ENCODE measurements at places on chromosomes 6 and 20. TPM values are rescaled to one million over a fixed set of nuclear protein-coding genes. Genes with fewer than 3 reads are reported as not detected.

TFAP2D gene
- 0.46 TPM for total RNA-seq

EGFL8 gene
- total RNA-seq, result 1.5 TPM

CDK5RAP1 gene
- 16.4 TPM for total RNA-seq

GPLD1 gene
- 0.46 TPM for total RNA-seq

OR12D1 gene
- total RNA-seq, result not detected

ID4 gene
- total RNA-seq, result 19.0 TPM

LCA5 gene
- 6.1 TPM for total RNA-seq

TFAP2C gene
- not detected for total RNA-seq

TNFRSF6B gene
- total RNA-seq, result 0.98 TPM

CRISP3 gene
- total RNA-seq, result not detected

ILRUN gene
- 53.9 TPM for total RNA-seq

PIM1 gene
- 19.3 TPM for total RNA-seq

FILIP1 gene
- total RNA-seq, result 0.33 TPM

ZBTB12 gene
- total RNA-seq, result 7.6 TPM

SIRPB1 gene
- total RNA-seq, result not detected

OPN5 gene
- not detected for total RNA-seq

TTLL9 gene
- 0.07 TPM for total RNA-seq

HS3ST5 gene
- not detected for total RNA-seq

GJA1 gene
- 563 TPM for total RNA-seq

HLA-DPA1 gene
- 0.17 TPM for total RNA-seq

CTCFL gene
- total RNA-seq, result not detected

PACRG gene
- 0.20 TPM for total RNA-seq

ABHD16A gene
- total RNA-seq, result 50.4 TPM

CST7 gene
- total RNA-seq, result not detected

OLIG3 gene
- not detected for total RNA-seq
